ENCODE measurements at places on chromosomes 7 and 10.
A peak's percentile ranks its signal among the peaks of the same experiment; 100 is the strongest.

GRCh38 chr10:103787331-103787730, 68.0 kb downstream of the SH3PXD2A start:
- DNase-seq = no peak

DNA sequence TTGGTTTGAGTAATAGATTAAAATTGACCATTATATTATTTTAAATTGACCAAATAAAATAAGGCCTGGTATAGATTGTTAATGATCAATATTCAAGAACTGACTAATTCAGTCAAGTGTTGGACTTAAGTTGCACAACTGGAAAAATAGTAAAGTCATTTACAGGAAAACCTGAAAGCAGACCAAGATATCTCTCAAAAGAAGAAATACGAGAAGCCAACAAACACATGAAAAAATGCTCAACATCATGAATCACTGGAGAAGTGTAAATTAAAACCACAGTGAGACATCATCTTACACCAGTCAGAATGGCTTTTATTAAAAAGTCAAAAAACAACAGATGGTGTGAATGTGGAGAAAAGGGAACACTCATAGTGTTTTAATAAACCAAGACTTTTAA, 80.4 kb upstream of the MALRD1 start:
- no peak for DNase-seq

- no peak for DNase-seq
Observed at GRCh38 chr10:47456794-47457527, 27.0 kb downstream of the ANXA8 start.

- DNase-seq = no peak
Observed at GRCh38 chr7:116717137-116717536, 45.1 kb downstream of the MET start.

DNA sequence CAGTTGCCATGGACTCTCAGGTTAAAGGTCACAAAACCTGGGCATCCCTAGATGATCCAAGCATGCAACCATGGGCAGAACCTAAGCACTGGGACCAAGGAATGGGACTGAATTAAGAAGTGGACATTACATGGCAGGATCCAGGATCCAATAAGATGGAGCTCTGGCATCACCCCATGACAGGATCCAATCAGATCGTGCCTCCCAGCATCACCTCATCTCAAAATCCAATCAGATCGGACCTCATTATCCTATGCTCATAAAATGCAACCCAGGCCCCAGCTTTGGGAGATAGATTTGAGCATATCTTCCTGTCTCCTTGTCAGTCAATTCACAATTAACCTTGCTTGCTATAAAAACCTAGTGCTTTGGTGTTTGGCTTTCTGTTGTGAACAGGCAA, 616.1 kb downstream of the PARD3 start:
- no peak for DNase-seq

DNA sequence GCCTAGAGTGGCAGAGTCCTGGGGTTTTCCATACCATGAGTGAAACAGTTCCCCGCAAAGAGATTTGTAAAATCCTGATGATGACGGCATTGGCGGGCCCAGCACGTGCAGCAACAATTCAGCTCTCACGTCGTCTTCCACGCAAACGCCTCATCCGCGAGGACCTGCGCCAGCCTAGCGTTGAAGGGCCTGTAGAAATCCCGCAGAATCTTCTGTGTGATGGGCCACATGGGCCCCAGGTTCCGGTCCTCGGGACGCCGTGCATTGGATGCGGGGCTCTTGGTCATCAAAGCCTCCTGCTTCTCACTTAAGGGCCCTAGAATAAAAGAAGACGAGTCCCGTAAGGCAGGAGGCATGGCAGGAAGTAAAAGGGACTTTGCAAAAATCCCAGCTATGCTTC, 83.4 kb downstream of the CHST15 start:
- DNase-seq = no peak

DNA sequence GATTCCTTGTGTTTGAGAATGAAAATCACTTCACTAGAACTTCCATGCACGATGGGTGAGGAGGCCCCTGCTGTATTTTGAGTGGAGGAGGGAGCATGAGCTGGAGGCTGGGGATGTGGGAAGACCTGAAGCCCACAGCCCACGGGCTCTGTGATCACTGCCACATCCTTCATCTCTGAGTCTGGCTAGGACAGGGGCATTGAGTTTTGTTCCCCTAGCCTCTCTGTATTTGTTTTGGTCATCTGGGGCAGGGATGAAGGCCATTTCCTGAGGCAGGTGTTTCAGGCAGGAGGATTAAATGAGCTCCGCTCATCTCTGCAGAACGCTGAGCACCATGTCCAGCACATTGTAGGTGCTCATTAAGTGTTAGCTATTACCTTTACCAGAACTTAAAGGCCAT, 293.6 kb downstream of the GLRX3 start:
- no peak for DNase-seq

- no peak for DNase-seq
Observed at GRCh38 chr10:77926566-77927401, at the start of gene DLG5. TSS of gene DLG5 (minus strand) at chr10:77926755. CDS start at chr10:77926520, 235 bp downstream.

DNA sequence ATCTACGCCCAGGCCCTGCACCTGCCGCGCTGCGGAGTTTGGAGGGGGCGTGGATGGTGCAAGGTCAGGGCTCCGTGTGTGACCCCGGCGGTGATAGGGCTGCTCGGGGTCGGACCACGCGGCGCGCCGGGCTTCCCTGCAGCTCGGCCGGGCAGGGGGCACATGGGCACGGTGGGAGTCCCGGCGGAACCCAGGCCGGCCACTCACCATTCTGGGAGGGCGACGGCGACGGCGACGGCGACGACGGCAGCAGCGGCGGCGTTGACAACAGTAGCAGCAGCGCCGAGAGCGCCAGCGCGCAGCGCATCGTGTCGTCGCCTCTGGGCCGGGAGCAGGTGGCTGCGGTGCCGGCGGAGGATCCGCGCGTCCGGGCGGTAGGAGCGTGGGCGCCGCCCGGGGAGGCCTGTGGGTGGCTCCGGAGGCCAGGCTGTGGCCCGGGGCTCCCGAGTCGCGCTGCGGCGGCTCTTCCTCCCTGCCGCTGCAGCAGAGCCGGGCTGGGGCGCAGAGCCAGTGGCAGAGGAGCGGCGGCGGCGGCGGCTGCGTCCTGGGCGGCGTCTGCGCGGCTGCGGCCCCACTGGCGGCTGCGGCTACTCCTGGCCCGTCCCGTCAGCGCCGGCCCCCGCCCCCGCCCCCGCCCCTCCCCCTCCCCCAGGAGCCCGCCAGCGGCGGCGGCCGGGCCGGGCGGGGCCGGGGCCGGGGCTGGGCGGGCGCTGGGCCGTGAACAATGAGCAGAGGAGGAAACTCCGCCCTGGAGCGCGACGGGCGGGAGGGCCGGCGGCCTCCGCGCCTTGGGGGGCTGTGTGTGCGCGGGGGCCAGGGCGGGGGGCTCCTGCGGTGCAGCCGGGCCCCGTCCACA, at the start of gene PODXL:
Gene PODXL (minus strand): TSS at position 576 of the 856 bp plus-strand sequence. CDS start 269 bp downstream, at position 307.
- peak; percentile 75 for DNase-seq

- DNase-seq = no peak
Observed at GRCh38 chr10:6520138-6520537, 59.9 kb downstream of the PRKCQ start.

GRCh38 chr7:47759056-47759706, 177.3 kb upstream of the TNS3 start:
- no peak for DNase-seq

GRCh38 chr7:36130236-36130945, 22.7 kb upstream of the EEPD1 start:
- DNase-seq = no peak

GRCh38 chr10:130485236-130485957, 349.2 kb downstream of the GLRX3 start:
- no peak for DNase-seq

DNA sequence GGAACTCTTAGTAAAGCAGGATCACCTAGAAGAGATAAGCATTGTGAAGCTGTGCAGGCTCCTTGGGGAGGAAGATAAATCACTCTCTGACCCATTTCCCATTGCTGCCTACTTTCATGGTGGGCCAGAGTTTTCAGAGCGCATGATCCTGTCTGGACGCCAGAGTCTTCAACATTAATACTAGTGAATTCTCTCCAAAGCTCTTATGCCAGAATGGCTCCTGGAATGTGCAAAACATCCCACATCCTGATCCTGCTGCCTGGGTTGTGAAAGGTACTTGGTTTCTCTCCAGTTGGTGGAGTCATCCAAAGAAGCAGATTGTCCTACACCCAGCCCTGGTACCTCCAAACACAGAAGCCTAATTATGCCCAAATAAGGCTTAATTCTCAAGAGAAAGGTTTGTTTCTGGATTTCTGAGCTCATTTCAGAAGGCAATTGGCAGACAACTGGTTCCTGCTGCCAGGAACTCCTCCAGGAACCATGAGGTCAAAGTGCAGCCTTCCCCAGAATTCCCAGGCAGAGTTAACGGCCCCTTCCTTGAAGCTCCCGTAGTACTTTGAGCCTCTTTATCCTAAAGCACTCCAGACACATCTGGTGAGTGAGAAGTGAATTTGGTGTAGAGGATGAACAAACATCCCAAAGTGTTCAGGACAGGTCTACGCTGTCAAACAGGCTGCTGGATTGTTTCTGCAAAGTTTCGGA, 495.2 kb downstream of the PLXNA4 start:
- no peak for DNase-seq

DNA sequence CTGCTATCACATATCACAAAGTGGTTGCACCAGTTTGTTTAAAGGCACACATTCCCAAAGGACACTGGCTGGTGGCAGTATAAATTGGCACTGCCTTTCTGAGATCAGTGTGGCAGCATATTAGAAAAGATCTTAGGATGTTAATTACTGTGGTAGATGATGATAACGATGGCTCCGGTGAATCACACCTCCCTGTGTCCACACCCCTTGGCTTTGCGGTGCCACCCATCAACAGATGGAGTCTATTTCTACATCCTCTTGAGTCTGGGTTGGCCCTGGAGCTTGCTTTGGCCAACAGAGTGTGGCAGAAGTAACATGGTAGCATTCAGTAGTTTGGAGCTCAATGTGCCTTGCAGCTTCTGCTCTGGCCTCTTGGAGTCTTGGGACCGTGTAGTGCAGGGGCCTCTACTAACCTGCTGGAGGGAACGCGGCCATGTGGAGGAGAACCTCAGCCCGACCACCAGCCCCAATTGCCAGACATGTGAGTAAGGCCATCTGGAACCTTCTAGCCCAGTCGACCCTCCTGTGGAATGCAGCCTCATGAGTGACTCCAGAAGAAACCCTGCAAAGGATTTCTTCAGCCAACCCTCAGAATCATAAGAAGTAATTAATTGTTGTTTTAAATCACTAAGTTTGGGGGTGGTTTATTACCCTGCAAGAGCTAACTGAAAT, 27.2 kb upstream of the PLEKHA1 start:
- no peak for DNase-seq

- no peak for DNase-seq
Observed at GRCh38 chr10:26000971-26001370, 66.9 kb downstream of the MYO3A start.

- no peak for DNase-seq
Observed at GRCh38 chr7:155692317-155692716, 47.9 kb downstream of the RBM33 start.

DNA sequence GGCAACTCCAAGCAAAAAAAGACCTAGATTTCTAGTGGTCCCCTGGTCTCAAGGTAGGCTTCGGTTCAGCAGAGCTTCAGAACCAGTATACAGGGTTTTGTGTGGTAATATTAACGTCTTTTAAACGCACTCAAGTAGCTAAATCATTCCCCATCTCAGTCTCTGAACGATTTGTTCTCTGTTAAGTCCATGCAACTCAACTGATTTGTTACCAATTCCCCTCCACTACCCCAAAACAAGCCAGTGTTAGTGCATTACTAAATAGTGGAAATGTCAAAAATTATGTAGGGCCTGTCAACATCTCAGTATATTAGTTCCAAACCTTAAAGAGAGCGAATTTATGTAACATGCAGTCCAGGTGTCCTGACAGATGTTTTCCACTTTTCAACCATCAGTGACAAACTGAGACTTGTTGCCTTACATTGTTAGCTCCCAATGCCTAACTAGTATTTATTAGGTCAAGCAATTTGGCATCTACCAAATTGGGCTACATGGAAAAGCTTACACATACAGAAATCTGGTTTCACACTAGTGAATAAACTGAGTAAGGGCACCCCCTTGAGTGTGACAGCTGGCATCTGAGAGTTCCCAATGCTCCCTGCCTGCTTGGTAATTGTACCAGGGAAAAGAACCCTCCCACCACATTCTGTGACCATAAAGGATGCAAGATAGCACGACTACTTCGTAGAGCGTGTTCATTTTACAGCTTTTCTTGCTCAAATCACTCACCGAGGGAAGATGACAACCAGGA, 12.2 kb downstream of the HNRNPA2B1 start:
- DNase-seq = no peak

- DNase-seq = no peak
Observed at GRCh38 chr7:107939573-107940489, 48.8 kb downstream of the DLD start.

GRCh38 chr10:9951481-9952257, 1066.0 kb upstream of the CELF2 start:
- DNase-seq = no peak

- no peak for DNase-seq
Observed at GRCh38 chr10:90451283-90451682, 406.6 kb downstream of the HTR7 start.

DNA sequence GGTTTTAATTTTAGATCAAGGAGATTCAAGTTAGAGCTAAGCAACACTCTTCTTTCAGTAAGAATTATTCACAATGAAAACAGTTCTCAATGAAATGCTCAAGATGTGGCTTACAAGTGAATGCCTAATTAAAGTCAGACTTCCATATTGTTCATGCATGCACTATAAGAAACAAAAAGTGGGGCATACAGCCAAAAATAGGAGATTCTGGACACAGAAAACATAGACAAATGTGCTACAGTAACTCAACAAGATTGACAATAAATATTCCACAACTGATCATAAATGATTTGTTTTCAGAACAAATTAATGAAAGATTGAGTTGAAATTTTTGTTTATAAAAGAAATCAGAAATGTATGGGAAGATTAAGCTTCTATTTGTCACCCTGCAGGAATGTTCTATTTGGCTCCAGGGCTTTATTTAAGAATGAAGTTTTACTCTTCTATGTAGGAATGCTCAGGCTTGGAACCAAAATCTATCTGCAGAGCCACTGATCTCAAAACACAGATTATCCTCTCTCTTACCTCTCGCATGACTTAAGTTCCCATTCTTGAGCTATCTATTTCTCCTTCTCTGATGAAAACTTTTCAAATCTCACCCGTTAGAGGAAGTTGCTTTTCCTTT, 89.0 kb upstream of the PIP4K2A start:
- DNase-seq = no peak

DNA sequence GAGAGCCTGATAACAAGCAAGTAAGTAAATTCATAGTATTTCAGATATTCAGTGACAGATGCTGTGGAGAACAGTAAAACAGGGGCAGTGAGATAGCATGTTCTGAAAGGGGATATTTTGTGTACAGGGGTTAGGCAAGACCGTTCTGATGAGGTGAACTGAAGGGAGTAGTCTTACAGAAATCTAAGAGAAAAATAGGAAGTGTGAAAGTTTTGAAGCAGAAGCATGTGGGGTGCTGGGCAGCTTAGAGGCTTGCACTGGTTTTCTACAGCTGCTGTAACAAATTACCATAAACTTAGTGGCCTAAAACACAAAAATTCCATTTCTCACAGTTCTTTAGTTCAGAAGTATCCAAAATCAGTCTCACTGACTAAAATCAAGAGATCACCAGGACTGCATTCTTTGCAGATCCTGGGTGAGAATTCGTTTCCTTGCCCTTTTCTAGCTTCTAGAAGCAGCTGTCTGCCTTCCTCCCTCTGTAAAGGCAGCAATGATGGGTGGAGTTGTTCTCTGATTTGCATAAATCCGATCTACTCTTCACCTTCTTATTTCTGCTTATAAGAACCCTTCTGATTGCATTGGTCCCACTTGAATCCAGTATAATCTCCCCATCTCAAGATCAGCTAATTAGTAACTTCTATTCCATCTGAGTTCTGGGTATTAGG, 7.5 kb upstream of the KLF14 start:
- no peak for DNase-seq

Data from NCI-H2081 (cell line).